Thoracic aorta (tissue), 2 donors: ENCODE measurements at places on chromosomes 1 and 21. TPM values are rescaled to one million over a fixed set of nuclear protein-coding genes. Genes with fewer than 3 reads are reported as not detected.
A peak's percentile ranks its signal among the peaks of the same experiment; 100 is the strongest.

DNA sequence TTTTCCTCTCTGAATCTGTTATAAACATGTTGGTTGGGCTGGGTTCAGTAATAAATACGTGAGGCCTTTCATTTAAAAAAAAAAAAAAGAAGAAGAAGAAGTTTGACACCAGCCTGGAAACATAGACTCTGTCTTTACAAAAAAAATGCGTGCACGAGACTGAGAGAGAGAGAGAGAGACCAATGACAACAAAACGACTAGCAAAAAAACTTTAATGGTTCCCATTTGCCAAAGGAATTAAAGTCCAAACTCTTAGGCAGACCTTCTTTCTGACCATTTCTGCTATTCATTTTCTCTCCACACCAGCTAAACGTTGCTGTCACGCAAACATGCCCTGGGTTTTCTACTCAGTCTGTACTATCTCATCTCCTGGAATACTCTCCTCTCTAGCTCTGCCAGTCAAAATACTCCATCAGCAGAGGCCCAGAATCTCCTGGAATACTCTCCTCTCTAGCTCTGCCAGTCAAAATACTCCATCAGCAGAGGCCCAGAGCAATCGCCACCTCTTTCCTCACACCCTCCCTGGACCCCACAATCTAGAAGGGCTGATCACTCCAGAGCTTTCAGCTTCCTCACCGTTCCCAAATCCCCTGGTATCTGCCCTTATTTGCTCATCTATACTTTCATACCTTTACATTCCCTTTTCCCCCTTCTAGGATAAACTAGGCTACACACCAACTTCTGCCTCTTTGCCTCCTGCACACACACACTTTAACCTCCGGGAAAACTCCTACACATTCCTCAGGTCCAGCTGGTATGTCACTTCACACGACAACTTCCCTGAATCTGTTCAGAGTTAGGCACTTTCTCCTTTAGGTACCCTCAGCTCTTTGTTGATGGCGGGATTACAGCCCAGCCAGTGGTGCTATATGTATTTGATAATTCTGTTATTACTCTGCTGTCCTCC lies 100.0 kb downstream of the CDC7 start:
- H3K27me3 ChIP-seq = no peaks in the 10 kb centered on the region
- no peak overlapping the region for H3K4me3 ChIP-seq
- H3K4me1 ChIP-seq = no peaks in the 10 kb centered on the region
- no peak for DNase-seq

- DNase-seq = no peak
- H3K4me1 ChIP-seq = no peaks in the 10 kb centered on the region
- peaks cover 5% of the 10 kb centered on the region for H3K36me3 ChIP-seq
- H3K27ac ChIP-seq = no peak overlapping the region
- no peak overlapping the region for H3K4me3 ChIP-seq
Measured at GRCh38 chr1:233217832-233218231, 77.7 kb downstream of the PCNX2 start.

- H3K4me1 ChIP-seq = no peaks in the 10 kb centered on the region
- H3K4me3 ChIP-seq = no peak overlapping the region
- no peaks in the 10 kb centered on the region for H3K27me3 ChIP-seq
- no peak overlapping the region for H3K27ac ChIP-seq
Measured at GRCh38 chr1:185907246-185907645, 173.1 kb downstream of the HMCN1 start.

DNA sequence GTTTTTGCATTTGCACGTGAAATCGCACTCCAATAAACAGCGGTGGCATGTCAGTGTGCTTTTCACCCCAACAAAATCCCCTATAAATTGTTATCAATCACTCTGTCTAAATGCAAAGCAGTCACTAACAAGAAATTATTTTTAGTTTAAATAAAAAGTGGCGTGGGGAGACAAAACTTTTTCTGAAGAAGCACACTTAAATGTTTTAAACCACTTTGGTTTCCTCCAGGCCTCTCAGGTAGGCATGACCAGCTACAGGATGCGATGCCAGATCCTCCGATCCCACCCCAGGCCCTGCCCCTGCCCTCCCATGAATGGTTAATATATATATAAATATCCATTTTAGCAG lies 3.6 kb downstream of the FMO1 start:
- no peaks in the 10 kb centered on the region for H3K36me3 ChIP-seq
- no peaks in the 10 kb centered on the region for H3K27me3 ChIP-seq
- peak overlapping the region; percentile 77 for H3K4me3 ChIP-seq
- no peak for DNase-seq
- H3K4me1 ChIP-seq = no peaks in the 10 kb centered on the region

The EDN2 gene
- total RNA-seq = not detected

The IVL gene
- total RNA-seq = not detected

The CLCNKB gene
- total RNA-seq = not detected

The CYP4A11 gene
- total RNA-seq = not detected

The CRYZL1 gene
- 61.4 TPM for total RNA-seq

The OR4F16 gene
- total RNA-seq = not detected

The MTARC1 gene
- total RNA-seq = 3.6 TPM

The NCMAP gene
- total RNA-seq = not detected
